ENCODE measurements at places on chromosomes 2 and 18. TPM values are rescaled to one million over a fixed set of nuclear protein-coding genes. Genes with fewer than 3 reads are reported as not detected.

DNA sequence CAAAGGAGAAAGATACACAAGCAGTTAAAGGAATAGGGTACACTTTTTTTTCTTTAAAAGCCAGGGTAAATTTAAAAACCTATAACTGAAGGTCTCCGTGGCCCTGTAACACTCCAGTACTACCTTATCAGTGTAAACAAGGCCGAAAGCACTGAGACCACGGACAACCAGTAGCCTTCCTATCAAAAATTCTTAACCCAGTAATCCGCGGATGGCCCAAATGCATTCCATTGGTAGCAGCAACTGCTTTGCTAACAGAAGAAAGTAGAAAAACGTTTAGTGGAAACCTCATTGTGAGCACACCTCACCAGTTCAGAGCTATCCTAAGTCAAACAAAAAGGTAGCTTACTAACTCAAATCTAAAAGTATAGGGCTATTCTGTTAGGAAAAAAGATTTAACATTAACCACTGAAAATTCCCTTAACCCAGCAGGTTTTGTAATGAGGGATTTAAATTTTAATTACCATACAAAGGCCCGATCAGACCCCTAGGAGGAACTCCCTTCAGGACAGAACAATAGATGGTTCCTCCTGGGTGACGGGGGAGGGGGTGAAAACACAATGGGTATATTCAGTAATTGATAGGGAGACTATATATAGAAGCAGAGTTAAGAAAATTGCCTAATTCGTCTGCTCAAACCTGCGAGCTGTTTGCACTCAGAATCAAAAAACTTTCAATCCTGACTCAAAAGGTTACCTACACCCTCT, 50.8 kb upstream of the CWC22 start:
- DNase-seq: no peak

DNA sequence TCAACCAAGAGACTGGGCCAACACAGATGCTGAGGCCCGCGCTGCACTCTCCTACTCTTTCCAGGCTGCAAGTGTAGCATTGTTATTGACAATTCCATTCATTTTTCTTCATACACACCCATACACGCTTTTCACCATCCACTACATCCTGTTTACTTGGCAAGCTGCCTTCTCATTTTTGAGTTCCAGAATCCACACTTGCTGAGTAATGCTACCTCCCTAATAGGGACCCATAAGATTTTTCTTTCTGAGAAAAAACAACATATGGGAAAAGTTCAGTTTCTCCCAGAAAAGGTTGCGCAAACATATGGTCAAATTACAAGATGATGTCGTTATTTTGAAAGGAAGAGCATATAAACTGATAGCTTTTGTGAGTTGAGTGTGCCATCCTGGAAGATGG, 3.3 kb upstream of the NETO1 start:
- no peak for DNase-seq

Gene GBX2
- not detected for total RNA-seq

GRCh38 chr2:200439981-200440380, 69.9 kb downstream of the KCTD18 start:
- DNase-seq: no peak

Gene TSPYL6
- total RNA-seq: not detected

GRCh38 chr2:217756375-217757107, 246.3 kb downstream of the TNS1 start:
- DNase-seq: peak; percentile 60

- no peak for DNase-seq
Measured at GRCh38 chr2:204468746-204469429, 76.4 kb upstream of the PARD3B start.

DNA sequence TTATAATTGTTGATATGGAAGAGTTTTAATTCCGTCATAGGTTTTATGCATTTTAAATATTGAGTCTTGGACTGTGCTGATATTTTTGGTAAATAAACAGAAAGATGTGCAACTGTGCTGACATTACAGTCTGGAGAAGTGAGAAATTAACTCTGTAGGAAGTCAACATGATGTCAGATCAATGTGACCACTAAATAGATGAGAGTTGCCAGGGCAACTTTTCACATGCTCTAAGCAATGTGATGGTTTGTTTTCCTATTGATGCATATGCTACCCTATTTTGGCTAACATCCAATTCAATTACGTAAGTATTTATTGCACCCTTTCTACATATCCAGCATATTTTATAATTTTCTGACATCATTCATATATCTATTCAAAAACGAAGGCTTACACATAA, 1109.3 kb downstream of the TSN start:
- DNase-seq: no peak

Gene DLGAP1
- 1.5 TPM for total RNA-seq

GRCh38 chr2:206642075-206643025, at the start of gene FAM237A:
TSS of gene FAM237A (plus strand) at chr2:206642487. CDS start at chr2:206644237, 1,750 bp downstream.
- peak; percentile 20 for DNase-seq
